Activated CD4-positive, alpha-beta T cell treated with anti-CD3 and anti-CD28 coated beads, Interleukin-2, amount 10 ng/mL, durations not matched to agents 24 days and 14 days (primary cell): ENCODE measurements at places on chromosomes 7 and 10.

GRCh38 chr10:123746942-123747341 lies 80.8 kb downstream of the GPR26 start:
- DNase-seq = no peak

- DNase-seq = no peak
These were observed 31.9 kb downstream of the HEPACAM2 start for GRCh38 chr7:93194386-93194785.

DNA sequence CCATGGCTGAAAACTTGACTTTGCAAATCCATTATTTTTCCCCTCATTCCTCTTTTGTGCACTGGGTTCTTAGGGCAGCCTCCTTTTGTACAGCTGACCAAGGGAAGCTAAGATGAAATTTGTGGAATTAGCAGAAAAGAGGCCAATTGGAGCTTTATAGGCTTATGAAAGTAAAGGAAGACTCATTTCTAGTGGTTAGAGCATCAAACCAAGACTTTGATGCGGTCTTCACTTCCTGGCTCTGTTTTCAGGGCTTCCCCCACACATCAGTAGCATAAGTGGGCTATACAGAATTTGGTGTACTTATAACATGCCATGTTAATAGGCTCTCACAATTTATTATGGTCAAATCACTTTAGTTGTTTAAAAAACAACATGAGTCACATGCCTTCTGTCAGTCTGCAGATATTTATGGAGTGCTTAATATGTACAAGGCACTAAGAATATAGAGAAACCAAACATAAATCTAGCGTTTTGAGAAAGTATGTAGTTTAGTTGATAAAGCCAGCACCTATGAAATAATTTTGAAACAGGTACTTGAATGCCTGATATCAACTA lies 5.7 kb downstream of the AUTS2 start:
- peak; percentile 55 for DNase-seq

DNA sequence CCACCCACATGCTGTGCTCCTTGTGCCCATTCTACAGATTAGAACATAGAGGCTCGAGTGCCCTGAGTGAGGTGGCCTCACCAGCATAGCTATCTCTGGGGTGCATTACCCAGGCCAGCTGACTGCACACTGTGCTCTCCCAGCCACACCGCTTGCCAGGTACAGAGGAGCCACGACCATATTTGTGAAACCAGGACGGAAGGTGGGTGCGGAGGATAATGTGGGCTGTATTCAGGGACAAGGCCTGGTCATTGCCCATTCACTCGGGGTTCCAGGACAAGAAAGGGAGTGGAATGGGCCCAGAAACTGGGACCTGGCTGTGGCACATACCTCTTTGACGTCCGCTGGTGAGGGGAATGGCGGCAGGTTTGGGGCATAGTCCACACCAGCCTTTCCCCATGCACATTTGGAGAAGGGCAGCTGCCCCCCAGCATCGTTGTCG lies 236.0 kb downstream of the TNS3 start:
- no peak for DNase-seq

GRCh38 chr7:2757904-2758672 lies 70.1 kb downstream of the AMZ1 start:
- peak; percentile 90 for DNase-seq

DNA sequence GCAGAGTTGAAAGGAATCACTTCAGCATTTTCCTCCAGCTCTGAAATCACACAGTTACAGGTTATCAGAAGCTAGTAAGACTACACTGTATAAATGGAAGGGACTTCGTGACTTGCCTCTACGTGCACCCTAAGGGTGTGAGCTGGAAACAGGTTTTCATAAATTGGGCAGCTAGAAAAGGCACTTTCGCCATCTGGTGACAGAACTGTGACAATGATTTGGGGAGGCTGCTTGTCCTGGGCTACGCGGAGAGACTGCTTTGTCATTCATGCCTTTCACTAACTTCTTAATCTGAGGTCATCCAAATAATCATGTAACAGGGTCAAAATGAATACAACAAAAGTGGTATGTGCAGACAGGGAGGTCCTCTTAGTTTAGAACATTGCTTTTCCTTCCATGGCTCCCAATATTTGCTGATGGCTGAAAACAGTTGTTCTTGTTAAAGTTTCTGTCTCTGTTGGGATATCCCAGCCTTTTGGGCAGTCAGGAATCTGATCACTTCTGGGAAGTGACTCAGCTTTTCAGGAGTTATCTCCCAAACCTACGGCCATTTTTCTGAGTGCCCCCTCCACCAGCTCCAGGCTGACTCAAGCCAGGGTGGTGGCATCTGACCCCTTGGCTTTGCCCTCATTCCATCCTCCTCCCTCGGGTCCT lies 17.8 kb downstream of the VWC2 start:
- no peak for DNase-seq

- DNase-seq = no peak
These were observed 14.5 kb downstream of the ATP6V1F start for GRCh38 chr7:128876978-128877755.

GRCh38 chr10:58266826-58267712 lies 625 bp downstream of the IPMK start:
- DNase-seq = peak; percentile 84

DNA sequence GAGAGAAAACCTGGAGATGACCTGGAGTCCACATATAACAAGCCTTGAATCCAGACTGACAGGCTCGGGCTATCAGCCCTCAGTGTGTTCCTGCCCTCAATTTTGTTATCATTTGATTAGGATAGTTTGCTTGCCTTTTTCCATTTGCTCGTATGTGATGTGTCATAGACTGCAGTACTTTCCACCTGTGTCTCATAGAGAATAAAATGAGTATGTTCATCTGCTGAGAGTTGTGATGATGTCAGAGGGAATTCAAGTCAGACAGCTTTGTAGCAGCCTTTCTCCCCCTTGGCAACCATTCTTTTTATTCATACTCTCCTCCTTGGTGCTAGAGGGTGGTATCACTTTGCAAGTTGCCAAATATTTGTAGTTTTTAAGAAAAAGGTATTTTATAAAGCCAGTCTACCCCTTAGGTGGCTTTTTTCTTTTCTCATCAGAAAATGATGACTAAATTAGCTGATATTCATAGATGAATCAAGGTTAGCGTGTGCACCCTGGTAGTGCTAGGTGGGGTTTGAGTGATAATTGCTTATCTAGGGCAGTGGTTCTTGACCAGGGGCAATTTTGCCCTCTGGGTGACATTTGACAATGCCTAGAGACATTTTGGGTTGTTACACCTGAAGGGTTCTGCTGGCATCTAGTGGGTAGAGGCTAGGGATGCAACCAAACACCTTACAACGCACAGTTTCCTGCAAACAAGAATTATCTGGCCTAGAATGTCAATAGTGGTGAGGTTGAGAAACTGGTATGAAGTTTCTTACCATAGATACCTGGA lies 5.4 kb downstream of the SGPL1 start:
- no peak for DNase-seq

- peak; percentile 32 for DNase-seq
These were observed 379.8 kb downstream of the GRID1 start for GRCh38 chr10:85986777-85987176.

DNA sequence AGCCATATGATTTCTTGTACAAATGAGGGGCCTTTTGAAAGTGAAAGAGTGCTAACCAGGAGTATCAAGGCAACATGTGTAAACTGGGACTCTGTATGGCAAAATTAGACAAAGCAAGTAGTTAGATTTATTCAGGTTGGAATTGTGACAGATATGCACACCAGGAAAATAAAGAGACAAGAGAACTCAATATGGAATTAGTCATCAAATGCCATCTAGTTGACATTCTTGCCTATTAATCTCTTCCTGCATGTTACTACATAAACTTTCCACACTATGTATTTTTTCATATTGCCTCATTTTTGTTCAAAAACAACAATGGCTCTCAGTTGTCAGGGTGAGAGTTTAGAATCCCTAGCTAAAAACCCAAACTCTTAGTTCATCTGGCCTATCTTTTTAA lies 799.0 kb downstream of the NRG3 start:
- no peak for DNase-seq

GRCh38 chr7:30920584-30921539 lies 9.2 kb downstream of the AQP1 start:
- no peak for DNase-seq

GRCh38 chr7:45702751-45703150 lies 128.6 kb downstream of the ADCY1 start:
- no peak for DNase-seq

GRCh38 chr7:34341326-34341725 lies 316.7 kb upstream of the NPSR1 start:
- DNase-seq = no peak

DNA sequence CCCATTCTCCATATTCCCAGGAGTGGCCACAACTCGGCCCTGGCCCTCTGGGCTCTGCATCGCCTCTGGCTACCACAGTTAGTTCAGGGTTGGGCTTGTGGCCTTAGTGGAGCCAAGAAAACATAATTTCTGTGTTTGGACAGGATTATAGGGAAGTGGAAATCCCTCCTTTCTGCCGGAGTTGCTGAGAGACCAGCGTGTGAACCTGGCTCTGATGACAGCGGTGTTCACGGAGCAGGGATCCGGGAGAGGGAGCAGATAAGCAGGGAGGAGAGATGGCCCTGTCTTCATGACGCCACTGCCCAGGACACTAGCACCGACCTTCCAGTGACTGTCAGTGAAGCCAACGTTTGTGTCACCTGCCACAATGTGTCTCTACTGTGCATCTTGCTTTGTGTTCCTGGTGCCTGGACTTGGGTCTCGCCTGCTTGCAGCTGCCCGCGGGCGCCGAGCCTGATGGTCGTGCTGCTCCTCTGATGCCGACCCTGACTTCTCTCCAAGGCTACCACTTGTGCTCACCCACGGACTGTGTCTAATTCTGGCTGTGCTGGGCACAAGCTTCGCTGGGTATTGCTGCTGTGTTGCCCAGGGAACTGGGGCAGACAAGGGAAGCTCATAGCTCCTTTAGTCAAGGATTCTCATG lies 67.0 kb upstream of the VIPR2 start:
- DNase-seq = peak; percentile 43

DNA sequence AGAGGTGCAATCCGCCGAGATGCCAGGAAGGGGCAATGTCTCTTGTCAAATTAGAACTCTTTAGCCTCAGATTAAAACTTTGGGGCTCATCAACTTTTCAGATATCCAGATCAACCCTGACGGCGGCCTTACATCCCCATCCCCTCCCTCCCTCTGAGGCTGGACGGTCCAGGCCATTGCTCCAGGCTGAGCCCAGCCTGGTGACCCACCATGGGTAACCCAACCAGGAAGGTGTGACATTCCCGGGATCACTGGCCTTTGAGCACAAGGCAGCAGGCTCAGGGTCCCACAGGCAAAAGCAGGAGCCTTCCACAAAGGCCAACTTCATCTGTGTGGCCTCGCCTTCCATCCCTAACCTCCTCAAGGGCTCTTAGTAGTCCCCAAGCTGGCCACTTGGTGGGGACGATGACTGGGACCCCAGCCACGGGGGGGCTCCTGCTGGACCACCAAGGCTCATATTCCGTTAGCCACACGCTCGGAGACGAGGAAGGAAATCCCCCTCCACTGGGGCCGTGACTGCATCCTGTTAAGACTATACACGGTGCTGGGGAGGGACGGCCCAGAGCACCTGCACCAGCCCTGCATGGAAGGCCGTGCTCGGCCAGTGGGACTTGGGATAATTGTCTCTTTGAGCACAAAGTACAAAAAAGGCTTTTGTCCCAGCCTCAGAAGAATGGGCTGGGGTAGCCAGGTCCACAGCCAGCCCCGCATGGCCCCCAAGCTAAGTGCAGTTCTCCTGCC lies 62.8 kb downstream of the ZRANB1 start:
- no peak for DNase-seq

DNA sequence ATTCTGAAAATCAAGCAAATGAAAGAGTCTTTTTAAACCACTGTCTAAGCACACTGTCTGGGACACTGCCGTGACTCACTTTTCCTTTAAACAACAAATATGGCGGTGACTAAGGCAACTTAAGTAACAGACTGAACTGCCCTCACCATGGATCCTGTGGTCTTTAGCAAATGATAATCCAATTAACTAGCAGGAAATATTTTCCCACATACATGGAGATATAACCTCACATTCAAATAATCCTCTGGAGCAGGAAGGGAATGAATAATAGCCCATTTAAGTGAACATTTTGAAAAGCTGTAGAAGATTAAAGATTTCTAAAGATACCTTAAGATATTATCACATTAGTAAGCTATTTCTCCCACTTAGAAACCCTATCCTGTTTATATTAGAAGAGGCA lies 40.3 kb upstream of the LRRC17 start:
- no peak for DNase-seq

DNA sequence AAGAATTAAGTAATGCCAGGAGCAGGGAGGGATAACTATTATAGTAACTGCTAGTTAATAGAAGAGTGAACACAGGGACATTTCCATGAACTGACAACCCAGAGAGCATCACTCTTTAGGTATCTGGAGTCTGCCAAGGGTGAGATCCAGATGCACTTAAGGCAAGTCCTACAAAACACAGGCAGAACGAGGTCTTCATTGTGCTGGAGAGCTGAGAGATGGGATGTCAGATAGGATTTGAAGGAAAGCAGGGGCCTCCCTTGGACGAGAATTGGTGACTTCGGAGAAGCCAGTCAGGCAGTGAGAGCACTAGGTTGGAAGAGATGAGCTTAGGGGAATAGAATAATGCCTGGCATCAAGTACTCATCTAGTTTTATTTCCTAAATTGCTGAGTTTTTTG lies 684.5 kb downstream of the GATA3 start:
- DNase-seq = no peak

- no peak for DNase-seq
These were observed 19.5 kb downstream of the HSPA12A start for GRCh38 chr10:116722736-116723427.

DNA sequence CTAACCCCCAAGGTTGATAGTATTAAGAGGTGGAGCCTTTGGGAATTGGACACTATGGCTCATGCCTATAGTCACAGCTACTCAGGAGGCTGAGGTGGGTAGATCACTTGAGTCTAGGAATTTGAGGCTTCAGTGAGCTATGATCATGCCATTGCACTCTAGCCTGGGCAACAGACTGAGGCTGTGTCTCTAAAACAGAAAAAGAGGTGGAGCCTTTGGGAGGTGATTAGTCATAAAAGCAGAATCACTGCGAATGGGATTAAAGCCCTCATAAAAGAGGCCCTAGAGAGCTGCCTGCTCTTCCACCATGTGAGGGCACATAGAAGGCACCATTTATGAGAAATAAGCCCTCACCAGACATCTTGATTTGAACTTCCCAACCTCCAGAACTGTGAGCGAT lies 81.9 kb downstream of the SKAP2 start:
- DNase-seq = no peak

- DNase-seq = no peak
These were observed 106.4 kb downstream of the DNAJB6 start for GRCh38 chr7:157442993-157443831.

DNA sequence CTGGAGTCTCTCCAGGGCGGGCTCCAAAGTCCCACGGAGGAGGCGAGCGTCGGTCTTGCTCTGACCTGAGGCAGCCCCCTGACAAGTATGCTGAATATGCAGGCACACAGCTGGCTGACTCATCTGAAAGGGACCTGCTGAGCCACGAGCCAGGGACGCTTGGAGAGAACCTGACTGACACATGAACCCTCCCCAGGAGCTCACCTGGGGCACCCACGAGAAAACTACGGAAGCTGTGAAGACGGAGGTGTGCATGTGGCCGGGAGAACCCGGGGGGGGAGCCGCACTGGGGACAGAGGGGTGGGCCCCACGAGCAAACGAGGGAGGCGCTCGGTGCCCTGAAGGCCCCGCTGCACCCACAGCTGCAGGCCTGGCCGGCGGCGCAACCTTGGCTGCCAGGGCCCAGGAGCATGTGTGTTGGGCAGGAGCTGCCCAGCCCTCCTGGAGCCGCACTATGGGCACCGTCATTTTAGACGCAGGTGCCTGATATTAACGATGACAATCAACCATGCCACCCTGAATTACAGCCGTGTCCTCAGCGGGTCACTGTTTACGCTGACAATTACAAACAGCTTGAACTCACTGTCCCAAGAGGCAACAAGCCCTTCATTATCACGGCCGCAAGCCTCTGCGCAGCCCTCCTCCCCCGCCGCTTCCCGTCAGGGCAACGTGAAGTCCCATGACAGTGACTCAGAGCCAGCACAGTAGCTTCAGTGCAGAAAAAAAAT lies 64.7 kb downstream of the DIP2C start:
- no peak for DNase-seq
